ENCODE measurements at places on chromosomes 6 and 20. TPM values are rescaled to one million over a fixed set of nuclear protein-coding genes. Genes with fewer than 3 reads are reported as not detected.

HDGFL1 gene
- total RNA-seq = not detected

GMPR gene
- total RNA-seq = 3.6 TPM

RGS19 gene
- total RNA-seq = 10.5 TPM

SDCBP2 gene
- total RNA-seq = 1.8 TPM

PCED1A gene
- total RNA-seq = 19.4 TPM

NDUFAF4 gene
- total RNA-seq = 20.0 TPM

RNF182 gene
- 10.8 TPM for total RNA-seq

FABP7 gene
- total RNA-seq = not detected

UST gene
- total RNA-seq = 0.87 TPM

PHF10 gene
- 28.3 TPM for total RNA-seq

FAM217A gene
- total RNA-seq = not detected

TINAG gene
- total RNA-seq = 16.5 TPM

GINS1 gene
- total RNA-seq = 25.4 TPM

TAP1 gene
- 57.6 TPM for total RNA-seq

C2 gene
- total RNA-seq = not detected

CCN5 gene
- total RNA-seq = 0.10 TPM

KCNK17 gene
- not detected for total RNA-seq

FAM162B gene
- total RNA-seq = not detected

MACROD2 gene
- 5.0 TPM for total RNA-seq

PDRG1 gene
- total RNA-seq = 8.4 TPM

BEND6 gene
- 2.1 TPM for total RNA-seq

HSPA1B gene
- 197 TPM for total RNA-seq

PROKR2 gene
- not detected for total RNA-seq

ITCH gene
- total RNA-seq = 105 TPM

OR2H2 gene
- total RNA-seq = not detected
